NT2/D1 (cell line): ENCODE measurements at places on chromosomes 1 and 21.

DNA sequence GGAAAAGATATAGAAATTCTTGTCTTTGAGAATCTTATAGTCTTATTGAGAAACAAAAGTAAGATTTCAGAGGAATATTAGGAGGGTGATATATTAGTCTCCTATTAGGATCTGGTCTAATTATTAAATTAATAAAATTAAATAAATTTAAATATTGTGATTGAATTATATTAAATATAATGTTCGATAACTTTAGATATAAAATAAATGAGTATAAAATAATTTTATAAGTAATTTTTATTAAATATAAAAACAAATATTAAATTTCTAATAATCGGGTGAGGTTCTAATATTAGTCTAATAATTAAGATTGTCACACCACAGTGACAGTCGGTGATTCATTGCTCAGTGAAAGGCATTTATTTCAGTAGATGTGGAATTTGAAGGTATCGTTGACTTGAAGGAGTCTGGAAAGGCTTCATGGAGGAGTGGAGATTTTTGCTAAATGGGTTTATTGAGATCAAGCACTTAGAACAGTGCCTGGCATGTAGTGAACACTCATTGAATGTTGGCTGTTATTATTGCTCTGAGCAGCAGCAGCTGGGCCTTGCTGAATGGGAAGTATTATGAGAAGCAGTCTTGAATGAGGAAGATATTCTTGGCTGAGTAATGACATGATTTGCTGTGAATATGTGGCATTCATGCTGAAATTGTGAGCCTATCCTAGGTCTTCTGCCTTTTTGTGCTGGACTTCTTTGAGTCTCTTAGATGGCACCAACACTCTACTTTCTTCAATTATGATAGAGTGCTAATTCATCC lies 74.6 kb downstream of the USP25 start:
- no peak for DNase-seq

- DNase-seq: no peak
Measured at GRCh38 chr1:41537788-41538351, 53.4 kb upstream of the EDN2 start.

DNA sequence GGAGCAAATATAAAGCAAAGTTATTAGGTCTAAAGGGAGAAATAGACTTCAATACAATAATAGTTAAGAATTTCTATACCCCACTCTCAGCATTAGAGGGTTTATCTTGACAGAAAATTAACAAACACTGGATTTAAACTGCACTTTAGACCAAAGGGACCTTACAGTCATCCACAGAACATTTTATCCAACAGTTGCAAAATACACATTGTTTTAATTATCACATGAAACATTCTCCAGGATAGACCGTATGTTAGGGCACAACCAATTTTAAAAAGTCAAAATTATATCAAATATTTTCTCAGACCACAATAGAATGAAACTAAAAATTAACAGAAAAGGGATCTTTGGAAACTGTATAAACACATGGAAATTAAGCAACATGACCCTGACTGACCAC lies 384.5 kb upstream of the C1orf87 start:
- DNase-seq: no peak

DNA sequence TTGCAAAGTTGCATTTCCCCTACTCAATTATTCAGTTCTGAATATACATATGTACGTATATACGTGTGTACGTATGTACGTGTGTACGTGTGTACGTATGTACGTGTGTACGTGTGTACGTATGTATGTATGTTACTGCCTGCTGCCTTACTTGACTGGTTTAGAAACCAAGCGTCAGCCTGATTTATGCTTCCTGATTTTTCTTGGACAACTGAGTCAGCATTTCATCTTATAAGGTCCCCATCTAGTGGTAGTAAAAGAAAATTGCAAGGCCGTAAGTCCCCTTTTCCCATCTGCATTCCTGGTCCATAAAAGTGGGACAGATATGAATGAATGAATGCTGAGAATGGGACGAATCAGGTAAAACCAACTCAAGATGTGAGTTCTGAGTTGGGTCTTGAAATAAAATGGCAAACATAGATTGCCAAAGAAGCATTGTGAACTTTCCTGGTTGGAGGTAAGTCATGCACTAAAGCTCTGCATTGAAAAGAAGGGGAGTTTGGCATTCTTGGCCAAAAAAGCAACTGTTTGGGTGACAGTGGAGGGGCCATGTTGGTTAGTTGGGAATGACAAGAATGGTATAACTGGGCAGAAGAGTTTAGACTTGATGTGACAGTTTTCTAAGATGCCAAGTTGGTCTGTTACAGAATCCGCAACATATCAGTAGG lies 76.4 kb upstream of the DNAH14 start:
- no peak for DNase-seq

- no peak for DNase-seq
Measured at GRCh38 chr1:201436393-201436792, 14.9 kb upstream of the TNNI1 start.

GRCh38 chr1:8133657-8134430 lies 107.7 kb upstream of the ERRFI1 start:
- no peak for DNase-seq

DNA sequence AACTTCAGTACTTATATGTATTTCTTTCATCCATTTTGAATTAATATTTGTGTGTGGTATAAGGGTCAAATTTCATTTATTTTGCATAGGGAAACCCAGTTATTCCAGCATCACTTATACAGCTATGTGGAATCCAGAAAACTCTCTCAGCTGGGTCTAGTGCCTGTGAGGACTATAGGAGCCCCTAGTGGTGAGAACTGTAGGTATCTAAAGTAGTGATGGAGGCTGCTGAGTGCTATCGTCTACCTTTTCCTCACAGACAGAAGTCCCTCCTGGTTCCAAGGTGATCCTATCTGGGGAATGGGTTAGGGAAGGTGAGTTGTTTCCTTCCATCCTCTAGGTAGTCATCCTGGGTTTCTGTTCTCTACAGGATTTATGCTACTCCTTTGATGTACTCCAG lies 352.0 kb upstream of the C1orf87 start:
- peak; percentile 27 for DNase-seq

- peak; percentile 5 for DNase-seq
Measured at GRCh38 chr1:79380078-79380477, 373.5 kb upstream of the ADGRL4 start.

GRCh38 chr1:165633614-165634013 lies 2.6 kb downstream of the MGST3 start:
- no peak for DNase-seq

GRCh38 chr1:70415882-70416281 lies 4.8 kb downstream of the CTH start:
- no peak for DNase-seq

- no peak for DNase-seq
Measured at GRCh38 chr1:80059940-80060339, 1053.4 kb upstream of the ADGRL4 start.

GRCh38 chr21:35511696-35512162 lies 462.6 kb upstream of the RUNX1 start:
- no peak for DNase-seq

GRCh38 chr1:184387476-184388318 lies 868 bp downstream of the C1orf21 start:
- DNase-seq: no peak

DNA sequence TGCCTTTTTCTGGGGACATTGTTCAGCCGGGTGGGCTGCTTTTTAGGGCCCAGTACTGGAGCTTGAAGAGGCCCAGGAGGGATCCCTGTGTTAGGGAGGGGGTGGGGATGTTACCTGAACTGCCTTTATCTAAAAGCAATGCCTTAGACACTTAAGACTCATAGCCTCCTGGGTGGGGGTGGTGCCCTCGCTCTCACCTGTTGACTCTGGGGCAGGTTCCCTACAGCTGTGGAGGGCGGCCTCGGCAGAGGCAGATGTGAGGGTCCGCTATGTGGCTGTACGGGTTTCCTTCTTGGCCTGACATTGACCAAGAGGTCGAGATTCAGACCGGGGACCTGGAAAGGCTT lies 716 bp downstream of the INAVA start:
- no peak for DNase-seq

GRCh38 chr1:64343105-64343822 lies 126.7 kb upstream of the CACHD1 start:
- no peak for DNase-seq

DNA sequence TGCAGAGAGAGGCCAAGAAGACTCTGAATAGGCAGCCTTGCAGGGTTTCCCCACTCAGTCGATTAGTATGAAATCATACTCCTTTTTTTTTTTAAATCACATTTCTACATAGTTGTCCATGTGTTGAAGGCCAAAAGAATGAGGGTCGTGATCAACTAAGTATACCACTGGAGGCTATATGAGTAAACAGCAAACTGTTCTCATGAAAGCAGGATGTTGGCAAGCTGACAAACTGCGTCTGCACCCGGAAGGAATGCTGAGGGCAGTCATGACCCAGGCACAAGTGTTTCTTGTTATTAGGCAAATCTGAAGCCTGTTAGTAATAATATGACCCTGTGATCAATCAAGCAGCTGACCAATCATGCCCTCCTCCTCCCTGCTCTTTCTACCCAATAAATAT lies 213.2 kb downstream of the USH2A start:
- no peak for DNase-seq

GRCh38 chr1:230976360-230976759 lies 2.3 kb downstream of the TTC13 start:
- no peak for DNase-seq

DNA sequence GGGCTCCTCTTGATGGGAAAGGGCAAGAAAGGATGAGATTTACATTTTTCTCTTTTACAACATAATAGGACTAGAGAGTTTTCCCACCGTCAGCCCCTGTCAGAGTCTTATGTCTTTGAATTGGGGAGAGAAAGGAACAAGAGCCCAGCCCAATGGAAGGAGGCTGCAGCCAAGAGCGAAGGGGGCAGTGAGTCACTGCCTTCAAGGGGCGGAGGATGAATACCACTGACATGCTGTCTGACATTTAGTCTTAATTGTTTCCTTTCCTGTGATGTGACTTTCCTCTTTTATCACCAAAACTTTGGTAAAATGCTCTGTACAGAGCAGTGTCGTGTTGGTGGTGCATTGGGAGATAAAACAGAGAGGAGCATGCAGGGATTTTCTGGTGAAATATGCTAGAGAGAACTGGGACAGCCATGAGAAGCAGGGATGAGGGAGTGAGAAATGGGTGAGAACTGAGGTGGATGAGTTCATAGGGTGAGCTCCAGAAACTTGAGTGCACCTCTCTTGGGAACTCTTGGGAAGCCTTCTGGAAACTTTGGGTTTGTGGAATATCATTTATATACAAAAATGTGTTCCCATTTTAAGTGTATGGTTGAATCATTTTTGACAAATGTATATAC lies 179.9 kb upstream of the FGGY start:
- peak; percentile 97 for DNase-seq
